ENCODE measurements at places on chromosomes 5 and 9. TPM values are rescaled to one million over a fixed set of nuclear protein-coding genes. Genes with fewer than 3 reads are reported as not detected.

ALDH1A1 gene
- 25.7 TPM for total RNA-seq

ACOT12 gene
- total RNA-seq: not detected

TTC16 gene
- 0.30 TPM for total RNA-seq

WNT8A gene
- not detected for total RNA-seq

DDX4 gene
- total RNA-seq: not detected

JAKMIP2 gene
- 0.16 TPM for total RNA-seq

AQP7 gene
- 147 TPM for total RNA-seq

LCN9 gene
- total RNA-seq: not detected

PCDHB3 gene
- total RNA-seq: 0.70 TPM

C9orf153 gene
- total RNA-seq: not detected

TRIM14 gene
- total RNA-seq: 5.1 TPM

SPINK6 gene
- not detected for total RNA-seq

NIPAL4 gene
- total RNA-seq: not detected

SVEP1 gene
- 6.4 TPM for total RNA-seq

CTSV gene
- total RNA-seq: not detected

CEMIP2 gene
- 9.3 TPM for total RNA-seq

FAM221B gene
- total RNA-seq: not detected

NIM1K gene
- 0.14 TPM for total RNA-seq

THOC3 gene
- total RNA-seq: 10.0 TPM

PTTG1 gene
- 1.4 TPM for total RNA-seq

RPL35 gene
- total RNA-seq: 752 TPM

GLRA1 gene
- not detected for total RNA-seq

DMAC1 gene
- total RNA-seq: 138 TPM

GFI1B gene
- 0.43 TPM for total RNA-seq

NEUROG1 gene
- total RNA-seq: not detected

BAAT gene
- not detected for total RNA-seq

SNCAIP gene
- total RNA-seq: 1.7 TPM

PPWD1 gene
- total RNA-seq: 17.6 TPM

RMRP gene
- total RNA-seq: 15,747 TPM

CDO1 gene
- 12.2 TPM for total RNA-seq

ELP1 gene
- total RNA-seq: 17.5 TPM

IL17B gene
- not detected for total RNA-seq

ZDHHC11 gene
- total RNA-seq: 38.0 TPM

CDH12 gene
- total RNA-seq: not detected

FANCG gene
- 4.2 TPM for total RNA-seq

SPINK4 gene
- not detected for total RNA-seq

SPINK7 gene
- total RNA-seq: not detected

DNAI1 gene
- total RNA-seq: not detected

GOLGA2 gene
- total RNA-seq: 76.4 TPM

SURF1 gene
- total RNA-seq: 62.6 TPM

MRPL50 gene
- 16.5 TPM for total RNA-seq

IL3 gene
- total RNA-seq: not detected

CNTFR gene
- 8.7 TPM for total RNA-seq

ZNF879 gene
- total RNA-seq: 3.5 TPM

TOR2A gene
- 3.8 TPM for total RNA-seq

MEF2C gene
- total RNA-seq: 46.7 TPM

GARIN3 gene
- not detected for total RNA-seq

SPATA31A3 gene
- total RNA-seq: not detected

DBH gene
- total RNA-seq: not detected

SLC34A3 gene
- total RNA-seq: not detected

GNA14 gene
- total RNA-seq: 2.6 TPM

HTR4 gene
- total RNA-seq: 0.22 TPM

CNOT8 gene
- 26.3 TPM for total RNA-seq

PDE6A gene
- 0.05 TPM for total RNA-seq

GABRA6 gene
- total RNA-seq: not detected

GPR21 gene
- 0.49 TPM for total RNA-seq

SLCO6A1 gene
- not detected for total RNA-seq

PCDHA9 gene
- not detected for total RNA-seq

Data from Right ventricle myocardium inferior (tissue), 1 donor.